Activated T-helper 1 cell treated with anti-CD3 and anti-CD28 coated beads, Interleukin-2, amount 50 U/mL, for 16 hours (primary cell): ENCODE measurements at places on chromosomes 13 and 19.

DNA sequence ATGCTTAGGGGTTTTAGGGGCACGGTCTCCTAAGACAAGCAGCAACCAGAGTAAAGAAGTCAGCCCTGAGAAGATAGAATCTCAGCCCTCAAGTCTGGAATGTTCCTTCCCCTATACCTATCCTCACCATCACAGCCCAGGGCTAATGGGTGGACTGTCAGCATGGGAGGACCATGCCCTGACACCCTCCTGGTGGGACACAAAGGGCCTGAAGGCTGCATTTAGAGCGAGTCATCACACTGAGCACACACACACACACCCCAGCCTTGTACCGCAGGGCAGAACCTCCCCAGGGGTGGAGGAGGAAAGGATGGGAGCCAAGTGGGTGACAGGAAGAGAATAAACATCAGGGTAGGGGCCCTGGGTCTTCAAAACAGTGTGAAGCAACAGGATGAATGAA lies 174.8 kb upstream of the SERP2 start:
- no peak for DNase-seq

- DNase-seq = no peak
These were observed 20.3 kb upstream of the GGACT start for GRCh38 chr13:100608906-100609305.

DNA sequence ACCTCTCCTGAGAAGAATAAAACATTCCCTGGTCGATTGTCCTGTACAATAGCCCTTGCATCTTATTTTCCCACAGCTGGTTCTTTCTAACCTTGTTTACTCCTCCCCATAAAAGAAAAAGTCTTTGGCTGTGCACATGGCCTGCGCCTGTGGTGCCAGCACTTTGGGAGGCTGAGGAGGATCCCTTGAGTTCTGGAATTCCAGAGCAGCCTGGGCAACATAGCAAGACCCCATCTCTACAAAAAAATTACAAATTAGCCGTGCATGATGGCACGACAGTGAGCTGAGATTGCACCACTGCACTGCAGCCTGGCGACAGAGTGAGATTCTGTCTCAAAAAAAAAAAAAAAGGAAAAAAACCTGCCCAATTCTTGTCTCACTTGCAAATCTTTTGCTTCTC lies 7.2 kb upstream of the NUP62 start:
- DNase-seq = no peak

DNA sequence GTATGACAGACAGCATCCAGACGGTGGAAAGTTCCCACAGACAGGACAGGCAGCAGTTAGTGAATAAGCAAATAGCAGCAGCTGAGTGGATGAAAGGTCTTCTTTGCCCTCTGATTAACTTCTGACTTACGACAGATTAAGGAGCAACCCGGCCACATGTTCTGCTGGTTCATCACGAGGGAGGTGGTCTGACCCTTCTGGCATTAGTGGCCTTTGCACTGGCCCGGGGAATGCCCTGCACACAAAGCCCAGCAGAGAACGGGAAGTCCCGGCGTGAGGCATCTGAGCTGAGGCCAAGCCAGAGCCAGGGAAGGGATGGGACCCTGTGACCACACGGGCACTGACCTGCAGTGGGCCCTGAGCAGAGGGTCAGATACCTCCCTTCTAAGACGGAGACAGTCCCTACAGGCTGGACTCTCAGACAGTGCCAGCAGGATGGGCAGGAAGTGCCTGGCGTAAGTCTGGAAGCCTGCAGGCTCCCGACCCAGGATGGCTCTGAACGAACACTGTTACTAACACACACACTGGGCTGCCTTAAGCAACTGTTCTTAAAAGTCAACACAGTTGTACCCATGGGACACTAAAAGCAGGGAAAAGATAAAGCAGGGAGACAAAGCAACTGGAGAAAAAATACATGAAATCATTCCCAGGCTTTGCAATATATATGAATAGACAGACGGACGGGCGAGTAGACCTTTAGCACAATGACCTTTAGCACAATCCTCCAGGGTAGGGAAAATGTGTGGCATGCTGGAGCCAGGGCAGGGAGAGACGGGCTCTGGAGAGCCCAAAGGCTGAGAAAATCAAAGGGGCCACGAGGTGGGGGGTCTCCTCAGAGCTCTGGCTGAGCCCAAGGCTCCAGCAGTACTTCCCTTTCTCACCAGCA lies 6.3 kb downstream of the C19orf12 start:
- DNase-seq = no peak

DNA sequence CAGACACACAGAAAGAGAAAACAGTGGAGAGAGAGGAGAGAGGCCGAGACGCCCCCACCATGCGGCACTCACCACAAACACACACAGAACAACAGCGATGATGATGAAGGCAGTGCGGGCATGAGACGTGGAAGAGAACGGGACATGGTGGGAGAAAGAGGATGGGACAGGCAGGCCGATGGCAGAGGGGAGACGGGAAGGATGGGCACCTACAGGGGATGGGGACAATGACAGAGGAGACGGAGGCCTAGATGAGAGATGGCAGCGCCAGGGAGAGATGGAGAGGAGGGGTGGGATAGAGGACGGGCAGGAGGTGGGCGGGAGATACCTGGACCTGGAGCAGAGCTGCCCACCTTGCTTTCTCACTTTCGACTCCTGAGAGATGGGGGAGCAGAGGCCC lies 1.1 kb upstream of the KLK14 start:
- no peak for DNase-seq

GRCh38 chr19:45010306-45010705 lies 9.0 kb downstream of the RELB start:
- no peak for DNase-seq

DNA sequence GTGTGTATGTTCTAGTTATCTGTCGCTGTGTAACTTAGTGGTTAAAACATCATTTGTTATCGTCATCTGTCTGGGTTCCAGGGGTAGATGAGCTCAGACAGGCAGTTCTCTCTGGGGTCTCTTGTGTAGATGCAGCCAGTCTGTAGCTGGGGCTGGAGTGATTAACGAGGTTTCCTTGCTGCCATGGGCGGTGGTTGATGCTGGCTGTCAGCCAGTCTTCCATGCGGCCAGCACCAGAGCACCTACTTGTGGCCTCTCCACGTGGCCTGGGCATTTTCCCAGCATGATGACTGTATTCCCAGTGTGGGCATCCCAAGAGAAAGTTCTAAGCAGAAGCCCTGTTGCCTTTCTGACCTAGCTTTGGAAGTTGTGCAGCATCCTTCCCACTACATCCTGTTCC lies 10.7 kb downstream of the ERCC5 start:
- DNase-seq = no peak

DNA sequence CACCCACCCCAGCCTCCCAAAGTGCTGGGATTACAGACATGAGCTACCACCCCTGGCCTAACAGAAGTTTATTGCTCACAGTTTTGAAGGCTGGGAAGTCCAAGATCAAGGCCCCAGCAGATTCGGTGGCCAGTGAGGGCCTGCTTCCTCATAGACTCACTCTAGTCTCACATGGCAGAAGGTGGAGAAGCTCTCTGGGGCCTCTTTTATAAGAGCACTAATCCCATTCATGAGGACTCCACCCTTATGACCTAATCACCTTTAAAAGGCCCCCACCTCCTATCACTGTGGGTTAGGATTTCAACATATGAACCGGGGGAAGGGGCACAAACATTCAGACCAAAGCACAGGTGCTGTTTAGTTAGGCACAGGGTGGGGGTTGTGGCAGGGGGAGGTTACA lies 6.9 kb upstream of the SWSAP1 start:
- DNase-seq = no peak

GRCh38 chr13:26759907-26760831 lies at the start of gene GPR12:
Gene GPR12 (minus strand): TSS chr13:26760786. CDS start chr13:26759827, 959 bp downstream.
- no peak for DNase-seq

GRCh38 chr13:25660996-25661395 lies 289.2 kb downstream of the ATP8A2 start:
- DNase-seq = no peak

GRCh38 chr13:23472189-23472588 lies 38.7 kb upstream of the SACS start:
- no peak for DNase-seq

GRCh38 chr13:42812316-42812715 lies 30.9 kb downstream of the FAM216B start:
- DNase-seq = no peak

- DNase-seq = no peak
These were observed 11.1 kb downstream of the ATP4B start for GRCh38 chr13:113646921-113647340.

DNA sequence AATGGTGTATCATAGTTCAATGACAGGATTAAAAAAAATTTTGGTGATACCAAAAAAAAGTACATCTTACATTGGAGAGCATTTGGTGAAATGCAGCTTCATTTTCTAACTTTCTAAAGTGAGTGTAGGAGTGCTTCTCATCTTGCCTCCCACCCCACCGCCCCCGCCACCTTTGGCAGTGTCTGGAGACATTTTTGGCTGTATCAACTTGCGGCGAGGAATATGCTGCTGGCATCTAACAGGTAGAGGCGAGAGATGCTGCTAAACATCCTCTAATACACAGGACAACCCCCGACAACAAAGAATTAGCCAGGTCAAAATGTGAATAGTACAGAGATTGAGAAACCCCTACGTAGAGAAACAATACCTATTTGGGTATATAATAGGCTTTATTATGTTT lies 1.7 kb downstream of the DLEU7 start:
- DNase-seq = no peak

DNA sequence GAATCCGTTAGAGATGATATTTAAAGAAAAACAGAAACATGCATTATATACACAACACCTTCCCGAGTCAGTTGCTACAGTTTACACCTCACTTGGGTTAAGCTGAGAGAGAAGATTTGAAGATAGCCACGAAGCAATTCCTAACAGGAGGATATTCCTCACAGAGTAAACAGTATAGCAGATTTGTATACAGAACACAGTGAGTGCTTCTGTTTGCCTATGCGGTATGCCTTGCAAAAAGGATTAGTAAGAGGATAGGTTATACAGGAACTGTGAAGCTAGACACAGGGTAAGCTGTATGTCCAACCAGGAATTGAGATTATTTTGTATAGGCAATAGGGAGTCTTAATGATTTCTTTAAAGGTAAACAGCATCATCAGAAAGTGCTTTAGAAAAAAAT lies 471.8 kb downstream of the LIG4 start:
- no peak for DNase-seq

- DNase-seq = no peak
These were observed 338.0 kb downstream of the ENOX1 start for GRCh38 chr13:43448605-43449336.

DNA sequence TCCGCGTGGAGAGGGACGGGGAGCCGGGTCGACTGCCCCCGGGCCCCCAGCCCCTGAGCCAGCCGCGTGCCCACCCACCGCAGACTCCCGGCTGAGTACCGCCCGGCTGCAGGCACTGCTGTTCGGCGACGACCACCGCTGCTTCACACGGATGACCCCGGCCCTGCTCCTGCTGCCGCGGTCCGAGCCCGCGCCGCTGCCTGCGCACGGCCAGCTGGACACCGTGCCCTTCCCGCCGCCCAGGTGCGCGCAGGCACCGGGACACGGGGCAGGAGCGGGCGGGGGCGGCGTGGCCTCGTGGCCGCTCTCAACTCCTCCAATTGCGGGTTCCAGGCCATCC lies 1.6 kb downstream of the AMH start:
- no peak for DNase-seq

- no peak for DNase-seq
These were observed 378.0 kb downstream of the TBC1D4 start for GRCh38 chr13:75103976-75104375.

DNA sequence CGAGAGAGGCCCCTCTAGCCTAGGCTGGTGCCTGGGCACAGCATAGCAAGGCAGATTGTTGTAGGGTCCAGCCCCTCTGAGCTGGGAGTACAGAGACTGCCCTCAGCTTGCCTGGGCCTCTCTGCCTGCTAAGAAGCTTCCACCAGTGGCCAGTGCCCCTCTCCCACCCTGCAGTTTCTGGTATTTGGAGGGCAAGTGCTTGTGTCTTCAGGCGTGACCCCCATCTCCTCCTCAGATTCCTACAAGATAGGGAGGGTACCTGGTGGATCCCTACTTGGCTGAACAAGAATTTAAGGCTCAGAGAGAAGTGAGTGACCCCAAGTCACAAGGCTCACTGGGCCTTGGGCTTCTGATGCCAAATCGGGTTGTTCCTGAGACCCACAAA lies 152.7 kb downstream of the URI1 start:
- no peak for DNase-seq

- DNase-seq = no peak
These were observed 36.7 kb upstream of the C13orf46 start for GRCh38 chr13:114010401-114011101.

DNA sequence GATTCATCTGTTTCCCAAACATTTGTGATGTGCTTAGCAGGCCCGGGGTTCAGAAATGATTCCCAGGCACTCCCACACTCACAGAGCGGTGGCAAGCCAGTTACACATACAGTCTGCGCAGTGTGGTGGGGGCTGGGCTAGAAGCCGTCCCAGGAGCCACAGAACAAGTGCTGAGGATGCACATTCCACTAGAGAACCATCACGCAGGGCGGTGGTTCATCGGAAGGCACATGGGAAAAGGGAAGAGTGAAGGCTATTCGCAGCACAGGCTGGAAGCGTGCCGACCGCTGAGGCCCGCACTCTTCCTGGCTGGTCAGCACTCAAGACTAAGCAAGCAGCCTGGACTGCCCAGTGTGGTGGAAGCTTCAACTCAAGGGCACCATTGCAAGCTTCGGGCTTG lies 126.3 kb upstream of the SLC7A1 start:
- no peak for DNase-seq

DNA sequence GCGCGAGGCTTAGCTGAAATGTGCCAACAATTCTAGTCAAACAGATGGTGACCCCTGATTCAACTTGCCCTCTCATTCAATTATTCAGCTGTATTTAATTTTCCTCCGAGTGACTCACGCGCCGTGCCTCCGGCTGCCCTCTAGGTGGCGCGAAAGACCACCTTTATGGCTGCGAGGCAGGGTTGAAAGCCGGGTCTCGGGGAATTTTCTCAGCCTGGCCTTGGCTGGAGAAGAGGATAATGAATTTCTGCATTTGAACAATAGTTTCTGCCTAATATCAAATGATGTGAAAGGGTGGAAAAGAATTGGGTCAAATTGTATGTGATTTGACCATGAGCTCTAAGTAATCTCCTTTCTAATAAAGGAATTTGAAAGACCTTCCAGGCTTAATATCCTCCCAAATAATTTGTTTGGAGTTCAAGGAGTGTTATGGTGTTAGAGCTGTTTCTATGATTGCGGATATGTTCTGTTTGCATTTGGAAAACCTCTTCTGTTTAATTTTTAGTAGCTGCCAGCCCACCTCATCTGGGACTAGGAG lies 310.9 kb downstream of the ZNF536 start:
- DNase-seq = peak; percentile 17

GRCh38 chr13:26041444-26041843 lies 10.4 kb downstream of the SHISA2 start:
- no peak for DNase-seq

DNA sequence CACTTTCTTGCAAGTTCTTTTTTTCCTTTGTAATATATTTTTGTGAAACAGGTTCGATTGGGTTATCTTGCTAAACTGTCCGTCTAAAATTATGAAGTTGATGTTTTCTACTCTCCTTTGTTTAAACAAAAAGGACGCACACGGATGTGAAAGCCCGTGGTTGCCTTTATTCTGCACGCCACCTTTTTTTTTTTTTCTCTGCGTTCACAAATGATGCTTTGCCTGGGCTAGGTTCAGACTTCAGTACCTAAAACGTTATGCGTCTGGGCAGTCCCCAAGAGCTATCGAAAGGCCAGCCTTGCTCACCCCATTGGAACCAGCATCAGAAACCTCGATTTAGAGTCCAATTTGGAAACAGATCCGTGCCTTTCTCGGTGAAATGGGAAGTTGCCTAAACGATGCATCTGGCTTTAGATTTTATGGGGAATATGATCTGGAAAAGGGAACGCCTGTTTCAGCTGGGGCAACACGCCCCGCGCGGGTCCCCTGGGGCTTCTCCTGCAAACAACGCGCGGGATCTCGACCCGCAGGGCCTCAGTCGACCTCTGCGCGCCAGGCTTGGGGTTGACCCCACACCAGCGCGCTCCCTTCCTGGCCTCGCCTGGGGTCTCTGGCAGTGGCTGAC lies 113.9 kb downstream of the KCNRG start:
- DNase-seq = no peak
